ENCODE measurements at places on chromosomes 12 and 14. TPM values are rescaled to one million over a fixed set of nuclear protein-coding genes. Genes with fewer than 3 reads are reported as not detected.
A peak's percentile ranks its signal among the peaks of the same experiment; 100 is the strongest.

DNA sequence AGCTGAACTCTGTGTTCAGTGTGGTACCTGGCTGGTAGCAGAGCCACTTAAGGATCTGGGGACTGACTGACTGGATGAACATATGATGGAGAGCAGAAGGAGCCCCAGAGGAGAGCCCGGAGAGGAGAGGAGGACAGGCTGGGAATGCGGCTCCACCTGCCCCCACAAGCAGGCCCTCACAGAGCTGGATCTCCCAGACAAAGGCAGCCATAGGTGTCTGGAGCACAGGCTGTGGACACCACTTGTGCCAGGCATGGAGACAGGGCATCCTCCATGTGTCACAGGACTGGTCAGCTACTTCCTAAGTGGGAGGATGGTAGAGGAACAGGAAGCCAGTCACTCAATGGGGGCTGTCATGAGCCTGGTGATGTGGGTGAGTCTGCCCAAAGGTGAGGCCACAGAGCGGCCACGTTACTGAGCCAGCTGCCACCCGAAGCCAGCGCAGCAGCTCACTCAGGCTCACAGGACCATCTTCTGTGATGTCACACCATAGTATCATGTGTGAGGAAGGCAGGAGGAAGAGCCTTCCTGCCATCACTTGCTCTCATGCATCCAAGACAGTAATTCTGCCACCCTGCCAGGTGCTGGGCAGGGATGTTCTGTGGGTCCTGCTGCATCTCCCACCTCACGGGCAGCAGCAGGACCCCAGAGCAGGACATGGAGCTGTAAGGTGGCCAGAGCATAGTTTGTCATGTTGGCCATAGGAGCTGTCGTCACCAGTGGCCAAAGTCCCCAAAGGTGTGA lies 72.1 kb downstream of the PRIMA1 start:
- no peak overlapping the region for H3K27ac ChIP-seq
- no peak overlapping the region for H3K4me3 ChIP-seq
- no peaks in the 10 kb centered on the region for H3K4me1 ChIP-seq

- H3K27ac ChIP-seq, result no peak overlapping the region
- no peaks in the 10 kb centered on the region for H3K36me3 ChIP-seq
These were observed 20.4 kb upstream of the PLEKHH1 start for GRCh38 chr14:67512463-67513310.

GRCh38 chr14:85401384-85401783 lies 128.6 kb upstream of the FLRT2 start:
- no peak overlapping the region for H3K27ac ChIP-seq
- H3K36me3 ChIP-seq, result no peaks in the 10 kb centered on the region
- no peak overlapping the region for H3K4me3 ChIP-seq
- H3K4me1 ChIP-seq, result peaks cover 14% of the 10 kb centered on the region

DNA sequence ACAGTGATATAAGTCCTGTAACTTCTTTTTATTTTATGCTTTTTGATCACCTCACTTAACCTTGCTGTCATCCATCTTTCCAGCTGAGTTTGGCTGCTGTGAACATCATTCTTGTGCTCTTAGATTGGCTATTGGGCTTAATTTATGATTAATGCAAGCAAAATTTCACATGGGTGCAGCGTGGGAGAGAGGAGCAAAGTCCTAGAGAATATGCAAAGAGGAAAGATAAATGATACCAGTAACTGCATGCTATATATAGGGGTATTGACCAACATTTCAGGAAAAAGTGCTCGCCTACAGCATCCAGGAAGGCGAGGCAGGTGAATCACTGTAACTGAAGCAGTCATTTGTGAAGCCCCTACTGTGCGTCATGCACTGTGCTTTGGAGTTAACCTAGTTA lies 153.1 kb downstream of the TMTC2 start:
- peaks cover 3% of the 10 kb centered on the region for H3K4me1 ChIP-seq
- no peaks in the 10 kb centered on the region for H3K36me3 ChIP-seq
- DNase-seq, result no peak
- no peaks in the 10 kb centered on the region for H3K27me3 ChIP-seq
- no peak overlapping the region for H3K27ac ChIP-seq

DNA sequence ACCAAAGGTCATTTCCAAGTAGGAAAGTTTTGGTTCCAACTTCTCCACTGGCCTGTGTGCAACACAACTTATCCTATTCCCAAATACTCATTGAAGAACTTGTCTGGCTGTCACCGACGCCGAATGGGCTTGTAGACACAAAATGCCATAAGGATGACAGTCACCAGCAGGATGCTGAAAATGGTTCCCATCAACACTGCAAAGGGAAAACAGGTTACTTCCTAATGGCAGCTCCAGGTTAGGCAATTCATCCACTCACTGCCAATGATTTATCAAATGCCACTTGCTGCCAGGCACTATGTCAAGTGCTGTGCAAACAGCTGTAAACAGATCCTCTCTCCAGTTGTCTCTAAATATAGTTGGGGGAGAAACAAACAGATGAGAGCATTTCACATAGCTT lies 6.1 kb downstream of the C12orf76 start:
- H3K4me1 ChIP-seq, result peaks cover 30% of the 10 kb centered on the region
- no peak overlapping the region for H3K4me3 ChIP-seq
- no peak for DNase-seq
- peaks cover 39% of the 10 kb centered on the region for H3K36me3 ChIP-seq
- no peak overlapping the region for H3K27ac ChIP-seq

DNA sequence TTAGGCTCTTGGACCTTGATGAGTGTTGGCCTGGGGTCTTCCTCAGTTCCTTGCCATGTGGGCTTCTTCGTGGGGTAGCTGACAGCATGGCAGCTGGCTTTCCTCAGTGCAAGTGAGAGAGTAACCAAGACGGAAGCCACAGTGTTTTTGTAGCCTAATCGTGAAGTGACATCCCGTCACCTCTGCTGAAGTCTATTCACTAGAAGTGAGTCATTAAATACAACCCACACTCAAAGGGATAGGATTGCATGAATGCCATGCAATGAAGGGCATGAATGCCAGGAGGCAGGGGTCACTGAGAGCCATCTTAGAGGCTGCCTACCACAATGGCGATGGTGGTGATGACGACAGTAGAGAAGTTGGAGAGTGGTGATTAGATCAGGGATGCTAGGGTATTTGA lies 13.5 kb upstream of the ASIC1 start:
- H3K4me3 ChIP-seq, result no peak overlapping the region
- H3K27ac ChIP-seq, result no peak overlapping the region
- H3K4me1 ChIP-seq, result peaks cover 8% of the 10 kb centered on the region
- no peak for DNase-seq
- no peaks in the 10 kb centered on the region for H3K36me3 ChIP-seq

DNA sequence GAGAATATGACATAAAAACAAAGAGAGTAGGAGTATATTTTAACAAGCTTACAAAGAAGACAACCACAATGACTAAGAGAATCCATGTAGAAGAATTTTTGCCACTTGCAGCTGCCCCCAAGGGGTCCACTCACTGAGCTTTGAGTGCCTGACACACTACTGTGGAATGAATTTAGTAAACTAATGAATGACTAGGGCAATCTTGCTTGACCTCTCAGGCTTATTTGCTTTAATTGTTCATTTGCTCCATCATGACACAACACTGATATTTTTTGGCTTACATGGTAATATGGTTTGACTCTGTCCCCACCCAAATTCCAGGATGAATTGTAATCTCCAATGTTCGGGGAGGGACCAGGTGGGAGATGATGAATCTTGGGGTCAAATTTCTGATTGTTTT lies 249.1 kb upstream of the FAR2 start:
- no peak overlapping the region for H3K4me3 ChIP-seq
- H3K4me1 ChIP-seq, result peaks cover 2% of the 10 kb centered on the region
- no peak for DNase-seq
- no peaks in the 10 kb centered on the region for H3K36me3 ChIP-seq
- no peaks in the 10 kb centered on the region for H3K27me3 ChIP-seq

DNA sequence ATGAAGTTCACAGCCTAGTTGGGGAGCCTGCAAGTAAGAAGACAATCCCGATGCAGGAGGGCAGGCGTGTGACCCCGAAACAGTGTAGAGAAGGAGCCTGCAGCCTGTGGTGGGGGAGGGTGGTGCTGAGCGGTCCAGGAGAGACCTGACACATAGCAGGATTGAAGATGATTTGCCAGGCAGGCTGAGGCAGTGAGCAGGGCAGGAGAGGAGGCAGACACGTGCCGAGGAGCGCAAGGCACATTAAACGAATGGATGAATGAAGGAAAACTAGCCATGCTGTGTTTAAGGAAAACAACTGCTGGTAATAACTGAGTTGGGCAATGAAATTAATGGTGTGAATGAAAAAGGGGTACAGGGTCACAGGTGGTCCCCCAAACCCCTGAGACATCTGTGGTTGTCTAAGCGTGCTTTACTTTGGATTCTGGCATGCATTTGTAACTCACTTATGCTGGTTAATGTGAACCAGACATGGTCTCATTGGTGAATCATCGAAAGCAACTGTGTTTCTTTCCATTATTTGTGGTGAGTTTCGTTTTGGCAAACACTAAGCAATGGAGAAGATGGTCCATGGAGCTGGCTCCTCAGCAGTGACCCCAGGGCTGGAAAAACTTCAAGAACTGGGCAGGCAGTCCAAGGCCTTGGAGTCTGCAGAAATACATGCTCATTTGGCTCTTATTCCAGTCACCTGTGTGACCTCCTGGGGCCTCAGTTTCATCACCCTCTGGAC lies 96.9 kb upstream of the EVL start:
- H3K27me3 ChIP-seq, result no peaks in the 10 kb centered on the region
- DNase-seq, result no peak
- peaks cover 22% of the 10 kb centered on the region for H3K4me1 ChIP-seq

GRCh38 chr12:87801860-87802720 lies 227.1 kb downstream of the C12orf50 start:
- DNase-seq, result no peak
- no peaks in the 10 kb centered on the region for H3K27me3 ChIP-seq
- H3K36me3 ChIP-seq, result no peaks in the 10 kb centered on the region

- DNase-seq, result peak; percentile 95
- no peak overlapping the region for H3K4me3 ChIP-seq
- H3K36me3 ChIP-seq, result peaks cover 26% of the 10 kb centered on the region
- no peak overlapping the region for H3K27ac ChIP-seq
- no peaks in the 10 kb centered on the region for H3K27me3 ChIP-seq
These were observed 4.2 kb upstream of the AJUBA start for GRCh38 chr14:22986508-22987054.

DNA sequence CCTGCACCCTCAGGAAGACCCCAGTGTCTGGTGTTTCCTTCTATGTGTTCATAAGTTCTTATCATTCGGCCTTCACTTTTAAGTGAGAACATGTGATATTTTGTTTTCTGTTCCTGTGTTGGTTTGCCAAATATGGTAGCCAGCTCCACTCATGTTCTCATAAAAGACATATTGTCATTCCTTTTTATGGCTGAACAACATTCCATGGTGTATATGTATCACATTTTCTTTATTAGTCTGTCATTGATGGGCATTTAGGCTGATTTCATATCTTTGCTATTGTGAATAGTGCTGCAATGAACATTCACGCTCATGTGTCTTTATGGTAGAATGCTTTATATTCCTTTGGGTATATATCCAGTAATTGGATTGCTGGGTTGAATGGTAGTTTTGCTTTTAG lies 645.1 kb downstream of the SLC16A7 start:
- H3K4me1 ChIP-seq, result no peaks in the 10 kb centered on the region
- no peaks in the 10 kb centered on the region for H3K36me3 ChIP-seq
- H3K27me3 ChIP-seq, result no peaks in the 10 kb centered on the region
- DNase-seq, result no peak
- no peak overlapping the region for H3K27ac ChIP-seq
- H3K4me3 ChIP-seq, result no peak overlapping the region

DNA sequence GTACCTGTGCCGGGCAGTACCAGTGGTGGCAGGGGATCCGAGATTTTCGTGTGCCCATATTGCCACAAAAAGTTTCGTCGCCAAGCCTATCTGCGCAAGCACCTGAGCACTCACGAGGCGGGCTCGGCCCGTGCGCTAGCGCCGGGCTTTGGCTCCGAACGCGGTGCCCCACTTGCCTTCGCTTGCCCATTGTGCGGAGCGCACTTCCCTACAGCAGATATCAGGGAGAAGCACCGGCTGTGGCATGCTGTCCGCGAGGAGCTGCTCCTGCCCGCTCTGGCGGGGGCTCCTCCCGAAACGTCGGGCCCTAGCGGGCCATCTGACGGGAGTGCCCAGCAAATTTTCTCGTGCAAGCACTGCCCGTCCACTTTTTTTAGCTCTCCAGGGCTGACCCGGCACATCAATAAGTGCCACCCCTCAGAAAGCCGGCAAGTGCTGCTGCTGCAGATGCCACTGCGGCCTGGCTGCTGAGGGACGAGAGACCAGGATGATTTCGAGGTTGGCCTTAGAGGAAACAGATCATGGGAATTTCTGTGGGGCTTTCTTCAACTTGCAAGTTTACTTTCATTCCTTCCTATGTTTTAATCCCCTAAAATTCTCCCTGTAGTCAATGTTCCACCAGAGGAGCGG lies 1.6 kb downstream of the INSM2 start:
- H3K27ac ChIP-seq, result no peak overlapping the region
- peaks cover 55% of the 10 kb centered on the region for H3K27me3 ChIP-seq
- peaks cover 31% of the 10 kb centered on the region for H3K4me1 ChIP-seq
- no peak for DNase-seq
- H3K4me3 ChIP-seq, result peak overlapping the region; percentile 67

DNA sequence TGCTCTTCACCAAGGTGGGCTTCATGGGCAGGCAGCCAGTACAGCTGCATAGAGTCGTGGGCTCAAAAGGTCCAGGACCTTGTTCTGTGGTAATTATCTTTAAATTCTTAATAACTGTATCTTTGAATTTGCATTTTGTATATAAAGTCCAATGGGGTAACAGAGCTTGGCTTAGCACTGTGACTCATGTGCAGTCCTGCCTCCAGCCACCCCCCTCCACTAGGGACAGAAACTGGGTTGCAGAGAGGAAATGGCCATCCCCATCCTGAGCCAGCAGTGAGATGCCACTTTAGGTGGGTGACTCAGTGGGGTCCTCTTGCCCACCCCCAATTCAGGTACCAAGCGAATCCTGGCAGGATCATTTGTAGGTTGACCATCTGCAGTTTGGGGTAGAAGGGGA lies 48.1 kb downstream of the EPS8 start:
- no peaks in the 10 kb centered on the region for H3K27me3 ChIP-seq
- H3K4me3 ChIP-seq, result no peak overlapping the region
- no peaks in the 10 kb centered on the region for H3K4me1 ChIP-seq
- no peak for DNase-seq

DNA sequence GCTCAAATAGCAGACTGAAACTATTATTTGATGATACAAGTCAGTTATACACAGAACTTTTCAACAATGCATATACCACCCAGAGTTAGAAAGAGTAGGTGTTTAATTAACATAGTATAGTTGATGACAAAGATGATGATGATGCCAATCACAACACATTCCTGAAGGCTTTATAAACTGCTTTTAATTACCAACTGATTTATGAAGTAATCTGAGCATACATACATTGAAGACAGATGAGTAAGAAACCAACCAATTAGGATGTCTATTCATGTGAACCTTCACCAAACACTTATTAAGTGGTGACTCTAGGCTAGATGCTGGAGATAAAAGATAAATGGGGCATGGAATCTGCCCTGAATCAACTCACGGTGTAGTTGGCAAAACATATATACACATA lies 600.9 kb upstream of the FLRT2 start:
- H3K27me3 ChIP-seq, result no peaks in the 10 kb centered on the region
- no peak overlapping the region for H3K4me3 ChIP-seq

- peaks cover 42% of the 10 kb centered on the region for H3K4me1 ChIP-seq
- H3K36me3 ChIP-seq, result peaks cover 4% of the 10 kb centered on the region
- peak overlapping the region; percentile 97 for H3K27ac ChIP-seq
- H3K27me3 ChIP-seq, result no peaks in the 10 kb centered on the region
These were observed 428 bp downstream of the RNF41 start for GRCh38 chr12:56221232-56221756.

The STXBP6 gene
- total RNA-seq, result 34.9 TPM

The PTGER2 gene
- 0.49 TPM for total RNA-seq

The GALNT16 gene
- total RNA-seq, result 3.3 TPM

The IPO4 gene
- 90.5 TPM for total RNA-seq

The PRPF40B gene
- 10.1 TPM for total RNA-seq

The SLC39A2 gene
- 46.7 TPM for total RNA-seq

The FAM181A gene
- total RNA-seq, result not detected

The LAG3 gene
- 1.4 TPM for total RNA-seq

The KRT77 gene
- total RNA-seq, result 146 TPM

The PTPRB gene
- total RNA-seq, result 2.0 TPM

The ARHGAP9 gene
- 6.1 TPM for total RNA-seq

The MUCL1 gene
- 1,530 TPM for total RNA-seq

The RSRC2 gene
- total RNA-seq, result 46.7 TPM

Data from suprapubic skin (tissue), 4 donors.